Stimulated activated CD8-positive, alpha-beta memory T cell treated with anti-CD3 and anti-CD28 coated beads, Interleukin-4, amount 100 ng/mL, for 1 hour (primary cell): ENCODE measurements at places on chromosomes 4 and X.

- DNase-seq = no peak
These were observed 302.5 kb upstream of the UGT8 start for GRCh38 chr4:114296126-114296525.

- no peak for DNase-seq
These were observed 123.2 kb downstream of the RBM47 start for GRCh38 chr4:40506492-40506891.

GRCh38 chr4:36094995-36095394, 149.3 kb downstream of the ARAP2 start:
- no peak for DNase-seq

GRCh38 chr4:128574706-128575105, 234.8 kb upstream of the JADE1 start:
- peak; percentile 26 for DNase-seq

GRCh38 chr4:29541757-29542156, 1178.4 kb upstream of the PCDH7 start:
- DNase-seq = no peak

DNA sequence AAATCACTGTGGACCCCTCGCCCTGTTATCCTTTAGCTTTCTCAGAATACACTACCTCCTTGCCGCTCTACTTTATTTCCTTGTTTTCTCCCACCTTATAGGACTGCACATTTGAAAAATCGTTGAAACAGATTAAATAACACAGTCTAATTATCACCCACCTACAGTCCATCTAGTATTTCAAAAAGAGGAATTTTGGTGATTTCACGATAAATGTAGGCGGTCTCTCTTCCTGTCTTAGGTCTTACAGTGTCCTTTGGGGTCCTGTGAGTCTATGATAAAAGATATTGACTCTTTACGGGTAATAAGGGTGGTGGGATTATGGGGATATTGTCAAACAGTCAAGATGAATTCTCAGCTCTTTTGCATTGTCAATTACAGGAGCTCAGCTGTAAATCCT, 2.4 kb upstream of the TBL1X start:
- no peak for DNase-seq

- no peak for DNase-seq
These were observed 190.7 kb upstream of the CLNK start for GRCh38 chr4:10875144-10875799.

DNA sequence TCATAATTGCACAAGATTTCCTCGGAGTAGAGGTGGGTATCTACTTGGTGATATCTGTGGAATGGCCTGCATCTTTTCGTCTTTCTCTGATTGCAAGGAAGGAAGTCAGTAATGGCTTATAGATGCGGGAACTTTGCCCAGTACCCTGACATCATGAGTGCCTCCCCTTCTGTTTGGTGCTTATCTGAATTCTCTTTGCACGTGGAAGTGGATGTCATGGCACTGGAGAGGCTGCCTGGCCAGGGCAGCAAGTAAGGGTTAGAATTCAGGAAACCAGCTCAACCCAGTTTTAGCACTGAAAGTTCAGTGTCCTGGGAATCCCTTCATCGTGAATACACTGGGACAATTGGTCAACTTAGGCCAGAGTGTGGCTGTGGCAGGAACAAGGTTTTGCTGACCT, 83.5 kb upstream of the RAPGEF2 start:
- no peak for DNase-seq

GRCh38 chrX:118392716-118393115, 46.8 kb downstream of the WDR44 start:
- no peak for DNase-seq

DNA sequence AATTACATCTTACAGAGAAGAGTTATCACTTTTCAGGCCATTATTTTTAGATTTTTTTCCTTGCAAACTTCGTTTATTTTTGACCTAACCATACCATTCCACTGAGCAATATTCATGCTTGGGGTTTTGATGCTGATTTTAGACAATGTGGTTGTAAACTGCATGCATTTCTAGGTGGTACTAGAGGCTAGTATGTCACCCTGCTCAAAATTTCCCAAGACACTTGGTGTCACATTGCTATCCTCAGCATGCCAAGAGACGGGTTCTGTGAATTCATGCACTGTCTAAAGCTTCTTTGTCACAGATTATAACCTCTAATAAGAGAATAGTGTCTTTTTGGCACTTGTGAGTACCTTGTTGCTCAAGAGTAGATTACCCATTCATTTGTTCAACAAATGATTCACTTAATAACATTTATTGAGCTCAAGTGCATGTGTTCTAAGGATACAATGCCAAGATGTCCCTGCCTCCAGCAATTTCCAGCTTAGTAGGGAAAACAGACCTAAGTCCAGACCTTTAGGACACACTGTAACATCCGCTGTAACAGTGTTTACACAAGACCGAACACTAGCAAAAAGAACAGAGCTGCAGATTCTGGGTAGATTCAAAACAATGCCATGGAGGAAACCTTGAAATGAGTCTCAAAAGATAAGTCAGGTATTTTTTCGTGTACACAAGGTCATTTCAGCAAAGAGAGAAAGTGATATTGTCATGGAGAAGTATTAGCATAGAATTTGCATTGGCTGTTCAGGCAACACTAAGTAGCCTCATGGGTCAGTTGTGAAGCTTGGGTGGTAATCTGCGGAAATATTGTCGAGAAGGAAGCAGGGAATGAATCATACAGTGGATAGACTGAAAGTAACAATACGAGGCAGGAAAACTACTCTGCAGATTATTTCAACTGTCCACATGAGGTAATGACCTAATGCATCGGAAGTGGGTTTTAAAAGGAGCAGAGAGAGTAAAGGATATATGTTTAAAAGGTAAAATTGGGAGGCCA, 515.1 kb upstream of the ZFP42 start:
- DNase-seq = no peak

- DNase-seq = no peak
These were observed 22.4 kb downstream of the GAB1 start for GRCh38 chr4:143358923-143359643.

- no peak for DNase-seq
These were observed 86.2 kb downstream of the ABLIM2 start for GRCh38 chr4:8072235-8072968.

DNA sequence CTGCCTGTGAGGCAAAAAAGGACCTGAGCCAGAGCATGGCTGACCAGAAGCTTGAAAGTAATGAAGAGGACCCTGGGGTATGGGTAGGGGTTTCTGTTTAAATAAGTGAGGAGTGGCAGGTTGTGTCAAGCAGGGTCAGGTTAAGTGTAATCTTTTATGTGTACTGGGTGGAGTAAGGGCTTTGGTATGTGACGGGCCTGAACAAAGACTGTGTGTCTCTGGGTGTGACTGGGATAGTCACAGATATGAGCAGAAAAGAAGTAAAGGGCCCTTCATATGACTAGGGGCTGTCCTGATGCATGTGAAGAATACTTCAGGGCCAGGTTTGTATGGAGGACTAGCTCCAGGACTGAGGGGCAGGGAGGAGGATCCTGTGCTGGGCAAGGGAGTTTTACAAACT, 82.4 kb downstream of the ITIH6 start:
- DNase-seq = no peak

DNA sequence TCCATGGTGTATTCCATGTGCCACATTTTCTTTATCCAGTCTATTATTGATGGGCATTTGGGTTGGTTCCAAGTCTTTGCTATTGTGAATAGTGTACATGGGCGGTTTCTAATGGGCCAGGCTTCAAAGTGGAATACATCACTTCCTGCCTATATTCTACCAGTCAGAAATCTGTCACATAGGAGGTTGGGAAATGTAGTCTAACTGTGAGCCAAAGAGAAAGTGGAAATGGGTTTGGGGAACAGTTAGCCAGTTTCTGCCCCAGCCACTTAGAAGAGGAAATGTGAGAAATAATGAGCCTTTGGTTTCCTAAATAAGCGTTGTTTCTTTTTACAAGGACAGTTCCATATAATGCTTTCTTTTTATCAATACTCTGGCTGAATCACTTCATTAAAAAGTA, 85.1 kb upstream of the AP1S2 start:
- DNase-seq = no peak

GRCh38 chrX:33725535-33726210, 406.4 kb downstream of the FAM47A start:
- DNase-seq = no peak

- DNase-seq = no peak
These were observed 9.4 kb upstream of the GPR173 start for GRCh38 chrX:53039236-53039635.

- no peak for DNase-seq
These were observed 47.8 kb downstream of the SEPSECS start for GRCh38 chr4:25112366-25112994.

DNA sequence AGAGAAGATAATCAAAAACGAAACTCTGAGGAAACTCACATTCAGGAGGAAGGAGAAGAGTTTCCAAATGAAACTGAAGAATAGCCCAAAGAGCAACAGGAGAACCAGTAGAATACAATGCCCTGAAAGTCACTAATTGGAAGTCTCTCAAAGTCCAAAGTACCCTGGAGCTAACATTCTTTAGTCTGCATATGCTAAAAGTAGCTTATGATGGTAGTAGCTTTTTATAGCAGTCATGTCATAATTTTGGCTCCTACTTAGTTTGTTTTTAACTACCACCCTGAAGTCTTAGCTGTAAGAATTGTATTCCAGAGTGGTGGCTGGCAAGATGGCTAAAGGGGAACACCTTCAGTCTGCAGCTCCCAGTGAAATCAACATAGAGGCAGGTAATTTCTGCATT, 100.3 kb upstream of the FGF16 start:
- no peak for DNase-seq

DNA sequence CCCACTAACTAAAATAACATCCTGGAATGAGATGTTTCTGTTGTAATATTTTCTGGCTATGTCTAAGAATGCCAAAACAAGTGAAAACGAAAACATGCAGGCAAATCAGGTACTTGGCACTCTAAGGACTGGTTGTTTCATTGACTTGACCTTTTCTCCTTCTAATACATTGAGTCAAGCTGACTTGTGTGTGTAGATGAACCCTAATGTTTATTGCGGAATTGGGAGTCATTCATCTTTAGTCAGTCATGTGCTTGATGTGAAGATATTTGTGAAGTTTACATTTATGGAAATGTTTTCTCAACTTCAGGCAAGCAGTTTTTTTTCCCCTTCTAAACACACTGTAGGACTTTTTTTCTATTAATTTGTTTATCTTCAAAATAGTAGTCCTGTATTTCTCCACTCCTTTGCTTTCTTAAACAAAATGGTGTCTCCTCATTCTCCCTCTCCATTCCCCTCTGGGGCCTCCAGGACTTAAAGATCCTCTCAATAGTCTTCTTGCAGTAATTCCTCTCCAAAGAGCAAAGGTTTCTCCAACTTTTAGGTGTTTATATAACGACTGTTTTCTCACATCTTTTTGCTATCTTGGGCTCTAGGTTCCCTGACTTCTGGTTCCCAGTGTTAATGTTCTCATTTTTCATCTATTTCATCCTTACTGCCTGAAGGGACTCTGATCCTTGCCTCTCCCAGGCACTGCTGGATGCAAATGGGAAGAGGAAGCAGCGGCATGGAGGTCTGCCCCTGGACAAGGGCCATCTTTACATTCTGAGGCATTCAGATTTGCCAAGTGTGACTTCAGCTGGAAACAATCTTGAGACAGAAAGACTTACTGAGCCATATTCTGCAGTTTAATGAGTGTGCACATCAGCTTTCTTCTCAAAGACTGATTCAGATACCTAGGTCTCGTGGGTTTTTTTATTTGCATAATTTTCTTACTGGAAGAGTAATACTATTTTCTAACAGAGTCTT, 166.4 kb downstream of the ARHGAP6 start:
- no peak for DNase-seq

- peak; percentile 3 for DNase-seq
These were observed 95.1 kb downstream of the USP9X start for GRCh38 chrX:41180194-41180908.

- DNase-seq = no peak
These were observed at the start of gene CYSLTR1 for GRCh38 chrX:78327370-78328086. Gene CYSLTR1 (minus strand): TSS chrX:78327611. CDS start chrX:78273746, 53,865 bp downstream.

DNA sequence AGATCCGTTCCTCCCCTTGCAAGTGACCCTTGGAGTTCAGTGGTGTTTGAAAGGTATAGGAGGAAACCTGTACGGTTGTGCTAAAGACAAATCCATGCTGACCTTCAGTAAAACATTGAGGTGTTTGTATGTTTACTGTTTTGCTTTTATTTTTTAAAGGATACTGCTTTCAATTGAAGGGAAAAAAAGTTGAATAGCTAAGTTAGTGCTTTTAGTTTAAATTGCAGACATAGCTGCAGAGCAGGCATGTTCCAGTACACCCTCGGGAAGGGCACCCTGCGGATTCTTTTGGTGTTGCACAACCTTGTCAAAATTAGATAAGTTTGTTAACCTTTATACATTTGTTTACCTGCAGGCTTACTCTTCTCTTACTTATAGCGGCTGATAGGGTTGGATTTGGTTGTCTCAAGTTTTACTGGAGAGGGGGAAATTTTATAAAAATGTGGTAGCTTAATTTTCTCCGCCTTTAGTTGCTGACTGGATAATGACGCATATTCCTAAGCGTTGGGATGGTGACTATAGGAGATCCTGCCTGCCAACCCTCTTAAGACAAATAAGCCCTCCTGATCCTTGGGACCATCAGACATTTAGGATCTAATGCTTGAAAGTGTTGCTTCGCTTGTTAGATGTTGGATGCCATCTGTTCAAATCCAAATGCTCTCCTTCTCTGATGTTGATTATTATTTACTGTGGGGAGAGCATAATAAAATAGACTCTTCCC, 2.0 kb downstream of the RAPGEF2 start:
- no peak for DNase-seq

DNA sequence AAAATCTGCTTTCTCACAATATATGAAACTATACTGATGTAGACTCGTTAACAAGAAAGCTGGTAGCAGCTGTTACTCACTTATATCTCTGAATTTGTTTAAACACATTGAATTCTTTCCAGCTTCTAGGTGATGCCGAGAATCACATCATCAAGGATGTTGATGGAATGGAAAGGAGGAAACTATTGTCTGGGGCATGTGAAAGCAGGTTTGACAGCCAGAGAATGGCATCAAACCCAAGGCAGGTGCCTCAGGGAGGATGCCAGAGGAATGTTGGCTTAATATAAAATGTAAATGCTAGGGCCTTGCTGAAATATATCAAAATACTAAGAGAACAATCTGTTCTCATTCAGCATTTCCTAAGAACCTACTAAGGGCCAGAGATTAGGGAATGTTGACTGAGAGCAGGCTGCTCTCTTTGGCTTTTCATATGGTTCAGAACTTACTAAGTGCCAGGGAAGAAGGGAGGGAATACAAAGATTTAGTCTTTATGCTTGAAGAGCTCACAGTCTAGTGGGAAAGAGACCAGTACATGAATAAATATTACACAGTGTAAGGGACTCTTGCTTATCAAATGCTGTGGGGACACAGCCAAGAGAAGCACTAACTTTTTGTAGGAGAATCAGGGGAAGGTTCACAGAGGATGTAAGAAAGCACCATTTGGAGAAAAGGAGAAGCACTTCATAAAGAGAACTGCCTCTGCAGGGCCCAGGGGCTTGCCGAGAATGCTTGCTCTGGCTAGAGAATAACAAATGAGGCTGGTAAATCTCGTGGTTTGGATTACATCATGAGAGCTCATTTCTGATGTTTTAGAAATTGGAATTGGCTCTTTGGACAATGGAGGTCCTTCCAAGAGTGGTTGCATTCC, 14.7 kb downstream of the SLIT2 start:
- DNase-seq = no peak

DNA sequence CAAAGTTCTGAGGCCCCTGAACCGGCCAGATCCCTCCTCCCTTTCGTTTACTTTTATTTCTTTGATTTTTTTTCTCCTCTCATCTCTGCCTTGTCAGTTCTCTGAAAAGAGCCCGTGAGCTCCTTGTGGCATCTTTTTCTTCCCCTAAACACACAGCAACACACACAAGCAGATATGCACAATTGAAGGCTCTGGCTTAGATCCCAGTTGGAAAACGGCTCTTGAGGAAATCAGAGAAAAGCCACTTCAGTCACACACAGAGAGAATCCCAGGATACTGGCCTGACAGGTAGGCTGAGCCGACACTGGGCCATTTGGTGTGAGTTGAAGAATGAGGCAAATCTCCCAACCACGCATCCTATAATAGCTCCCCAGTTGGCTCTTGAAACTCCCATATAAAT, 12.9 kb downstream of the DIPK2B start:
- no peak for DNase-seq
